ENCODE measurements at places on chromosomes 3 and 15.

GRCh38 chr15:36914466-36914865 is 185.9 kb downstream of the MEIS2 start:
- DNase-seq: no peak

GRCh38 chr3:10557781-10558373 is 52.5 kb upstream of the ATP2B2 start:
- no peak for DNase-seq

DNA sequence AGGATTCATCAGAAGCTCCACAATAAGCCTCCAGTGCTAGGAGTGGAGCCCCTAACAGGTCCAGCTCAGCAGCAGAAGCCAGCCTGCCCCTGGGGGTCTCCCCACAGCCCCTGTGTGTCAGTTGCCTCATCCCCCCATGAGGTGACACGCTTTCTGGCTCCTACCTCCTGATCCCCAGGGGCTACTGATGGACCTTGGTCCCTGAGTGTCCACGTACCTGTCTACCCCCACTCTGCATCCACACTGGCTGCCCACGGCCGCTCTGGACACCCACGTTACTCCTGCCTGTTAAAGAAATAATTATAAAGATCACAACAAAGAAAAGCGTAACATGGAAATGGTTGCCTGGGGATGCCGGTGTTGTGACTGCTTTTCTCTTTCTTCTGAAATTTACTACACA is 143.1 kb downstream of the CHSY1 start:
- no peak for DNase-seq

DNA sequence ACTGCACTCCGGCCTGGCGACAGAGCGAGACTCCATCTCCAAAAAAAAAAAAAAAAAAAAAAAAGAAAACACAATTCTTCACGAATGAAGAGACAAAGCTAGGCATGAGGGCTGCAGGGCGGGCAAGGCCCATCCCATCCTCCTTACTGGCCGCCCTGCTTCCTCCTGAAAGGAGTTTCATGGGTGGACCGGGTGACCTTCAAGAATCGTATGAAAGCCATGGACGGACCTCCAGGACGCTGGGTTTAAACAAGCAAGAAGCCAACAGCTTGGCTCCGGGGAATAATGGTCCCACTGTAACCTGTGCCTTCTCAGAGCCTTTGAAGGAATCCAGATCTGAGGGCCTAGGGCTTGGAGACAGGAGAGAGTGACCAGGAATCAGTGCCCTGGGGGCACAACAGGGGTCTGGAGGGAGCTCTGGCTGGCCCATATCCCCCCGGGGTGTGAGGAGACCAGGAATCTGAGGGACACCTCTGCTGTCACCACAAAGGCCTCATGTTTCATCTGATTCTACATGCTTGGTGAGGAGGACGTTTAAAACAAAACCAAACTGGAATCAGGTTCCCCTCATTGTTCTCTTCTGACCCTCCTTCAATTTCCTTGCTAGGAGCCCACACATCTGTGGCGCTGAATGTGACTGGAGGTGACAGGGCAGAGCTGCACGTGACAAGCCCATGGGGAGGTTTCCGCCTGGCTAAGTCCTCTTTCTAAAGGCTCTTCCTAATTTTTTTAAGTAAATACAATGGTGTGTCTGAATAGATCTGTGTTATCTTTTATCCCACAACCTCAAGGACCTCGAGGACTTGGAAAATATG is 46.1 kb downstream of the WHAMM start:
- DNase-seq: no peak

DNA sequence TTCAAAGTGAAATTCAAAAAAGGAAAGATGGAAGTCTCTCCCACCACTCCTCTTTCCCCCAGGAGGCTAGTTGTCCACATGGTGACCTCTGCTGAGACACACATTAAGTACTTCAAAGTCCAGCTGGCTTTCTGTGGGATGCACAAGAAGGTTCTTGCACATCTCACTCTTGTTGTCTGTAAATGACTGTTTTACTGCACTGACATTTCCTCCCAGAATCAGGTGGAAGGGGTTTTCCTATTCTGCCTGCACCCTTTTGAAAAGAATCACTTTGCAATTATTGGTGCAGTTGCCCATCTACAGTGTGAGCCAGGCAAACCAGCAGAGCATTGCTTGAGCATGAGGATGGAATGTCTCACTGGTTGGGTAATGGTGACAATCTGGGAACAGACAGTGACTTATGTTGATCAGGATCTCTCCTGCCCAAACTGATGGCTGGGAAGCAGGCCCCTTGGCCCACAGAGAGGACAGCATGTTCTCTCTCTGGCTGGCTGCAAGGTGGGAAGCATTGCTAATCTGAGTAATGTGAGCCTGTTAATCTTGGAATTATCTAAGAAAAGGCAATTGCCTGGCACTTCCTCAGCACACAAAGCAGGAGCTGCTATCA is 347.7 kb upstream of the SATB1 start:
- DNase-seq: no peak

- no peak for DNase-seq
Measured at GRCh38 chr3:134609821-134610431, 40.9 kb downstream of the KY start.

- DNase-seq: no peak
Measured at GRCh38 chr3:179829401-179829800, 176.6 kb downstream of the USP13 start.

DNA sequence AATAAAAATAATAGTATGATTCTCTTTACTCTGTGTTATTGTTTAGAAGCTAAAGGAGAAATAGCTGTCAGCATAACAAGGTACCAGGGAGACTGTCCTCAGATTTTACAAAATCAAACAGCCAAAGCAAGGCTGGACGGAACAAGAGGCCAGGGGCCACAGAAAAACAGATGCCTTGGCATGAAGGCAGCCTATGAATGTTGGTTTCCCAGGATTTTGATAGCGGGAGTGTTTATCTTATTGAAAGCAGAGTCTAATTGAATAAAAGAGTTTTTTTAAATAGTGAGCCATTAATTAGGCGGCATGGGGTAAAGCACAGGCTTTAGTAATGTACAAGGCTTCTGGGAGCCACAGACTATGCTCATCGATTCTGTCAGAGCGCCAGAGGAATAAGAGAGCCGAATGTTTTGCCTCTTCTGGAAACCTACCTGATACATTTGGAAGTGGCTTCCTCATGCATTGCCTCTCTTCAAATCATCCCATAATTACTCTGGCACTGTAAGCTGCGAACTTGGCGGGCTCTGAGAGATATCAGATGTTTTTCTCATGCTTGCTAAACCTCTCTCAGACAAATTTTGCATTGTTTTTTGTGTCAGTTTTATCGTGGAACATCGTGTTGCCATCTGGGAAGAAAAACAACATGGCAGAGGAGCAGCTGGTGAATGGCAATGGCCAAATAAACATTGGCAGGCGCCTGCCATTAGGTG is 30.4 kb upstream of the TMCO5A start:
- no peak for DNase-seq

DNA sequence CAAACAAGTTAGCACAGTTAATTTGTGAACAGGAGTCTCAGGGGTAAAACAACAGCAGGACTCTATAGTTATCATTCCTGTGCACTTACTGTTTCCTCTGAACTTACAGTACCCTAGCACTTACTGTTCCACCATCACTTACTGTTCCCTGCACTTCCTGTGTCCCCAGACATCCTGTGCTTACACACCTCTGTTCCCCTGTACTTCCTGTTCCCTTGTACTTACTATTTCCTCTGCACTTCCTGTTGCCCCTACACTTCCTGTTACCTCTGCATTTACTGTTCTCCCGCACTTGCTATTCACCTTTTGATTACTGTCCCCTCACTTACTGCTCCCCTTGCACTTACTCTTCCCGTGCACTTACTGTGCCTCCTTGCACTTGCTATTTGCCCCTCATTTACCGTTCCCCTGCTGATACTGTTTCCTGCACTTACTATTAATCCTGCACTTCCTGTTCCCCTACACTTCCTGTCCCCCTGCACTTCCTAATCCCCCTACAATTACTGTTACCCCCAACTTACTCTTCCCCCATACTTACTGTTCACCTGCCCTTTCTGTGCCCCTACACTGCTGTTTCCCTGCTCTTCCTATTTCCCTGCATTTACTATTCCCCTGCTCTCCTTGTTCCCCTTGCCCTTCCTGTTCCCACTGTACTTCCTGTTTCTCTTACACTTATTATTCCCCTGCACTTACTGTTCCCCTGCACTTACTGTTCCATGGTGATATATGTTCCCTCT is 30.3 kb downstream of the TPRA1 start:
- no peak for DNase-seq

- no peak for DNase-seq
Measured at GRCh38 chr15:100714749-100715342, 112.5 kb downstream of the ASB7 start.

DNA sequence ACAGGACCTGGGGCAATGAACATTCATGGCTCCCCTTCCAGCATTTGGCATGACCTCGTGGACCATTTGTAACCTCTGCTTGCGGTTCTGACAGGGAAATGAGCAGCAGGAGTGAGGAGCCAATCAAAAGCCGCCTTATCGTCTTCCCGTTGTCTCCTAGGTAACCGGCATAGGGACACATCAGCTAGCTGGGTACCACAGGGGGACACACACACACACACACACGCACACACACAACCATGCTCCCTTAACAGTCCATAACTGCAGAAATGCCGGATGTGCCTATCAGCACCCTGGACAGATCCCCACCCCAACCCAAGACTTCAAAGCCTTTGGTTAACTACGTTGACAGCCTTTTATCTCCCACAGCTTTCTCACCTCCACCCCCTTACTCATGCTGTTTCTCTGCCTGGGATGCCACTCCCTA is 53.4 kb upstream of the CCDC174 start:
- peak; percentile 19 for DNase-seq

DNA sequence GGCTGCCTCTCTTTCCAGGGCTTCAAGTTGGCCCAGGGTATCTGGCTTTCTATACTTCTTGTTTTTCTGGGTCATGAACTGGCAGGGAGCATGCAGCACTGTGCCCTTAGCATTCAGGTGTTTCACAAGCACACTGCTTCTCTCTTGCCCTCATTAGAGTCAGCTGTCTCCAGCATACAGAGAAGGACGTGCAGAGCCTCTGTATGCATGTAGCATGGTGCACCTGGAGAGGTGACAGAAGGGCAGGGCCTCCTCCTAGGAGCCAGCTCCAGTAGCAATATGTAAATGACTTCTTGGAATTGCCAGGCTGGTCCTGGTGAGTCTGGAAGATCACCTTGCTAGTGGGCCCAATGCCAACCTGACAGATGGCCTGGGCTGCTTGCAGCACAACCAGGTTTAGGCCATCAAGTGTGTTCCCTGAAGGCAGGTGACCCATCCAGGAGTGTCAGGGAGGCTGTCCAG is 44.8 kb upstream of the ATP2C1 start:
- DNase-seq: no peak

DNA sequence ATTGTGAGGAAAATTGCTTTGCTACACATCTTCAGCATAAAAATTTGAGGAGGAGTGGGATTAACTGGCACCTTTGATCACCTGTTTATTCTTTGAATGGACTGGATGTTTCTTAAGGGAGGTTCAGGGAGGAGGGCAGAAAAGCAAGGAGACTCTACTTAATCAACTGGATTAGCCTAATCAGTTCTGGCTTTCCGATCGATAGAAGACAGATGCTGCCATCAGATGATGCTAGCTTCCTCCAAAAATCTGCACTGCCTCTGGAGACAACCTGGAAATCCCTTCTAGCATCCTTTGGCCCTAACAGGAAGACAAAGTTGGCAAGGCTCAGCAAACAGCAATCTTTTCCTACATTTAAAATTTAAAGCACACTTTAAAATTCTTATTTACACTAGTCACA is 197.8 kb downstream of the EBLN2 start:
- no peak for DNase-seq

DNA sequence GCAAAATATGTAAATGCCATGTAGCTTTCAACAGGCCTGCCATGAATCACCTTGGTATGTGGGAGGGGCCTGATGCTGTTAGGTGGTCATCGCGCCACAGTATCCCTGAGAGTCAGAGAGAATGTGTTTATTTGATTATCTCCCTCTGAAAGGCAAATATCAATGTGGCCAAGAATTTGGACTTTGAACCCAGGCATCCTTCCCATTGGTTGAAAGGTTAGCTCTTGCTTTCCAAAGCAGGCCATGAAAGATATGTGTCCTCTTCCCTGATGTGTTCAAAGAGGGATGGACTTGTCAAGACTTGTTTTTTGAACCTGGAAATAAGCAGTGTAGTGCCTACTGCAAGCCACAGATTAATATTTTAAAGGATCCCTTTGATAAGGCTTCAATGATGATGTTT is 36.7 kb downstream of the SRP14 start:
- DNase-seq: no peak

DNA sequence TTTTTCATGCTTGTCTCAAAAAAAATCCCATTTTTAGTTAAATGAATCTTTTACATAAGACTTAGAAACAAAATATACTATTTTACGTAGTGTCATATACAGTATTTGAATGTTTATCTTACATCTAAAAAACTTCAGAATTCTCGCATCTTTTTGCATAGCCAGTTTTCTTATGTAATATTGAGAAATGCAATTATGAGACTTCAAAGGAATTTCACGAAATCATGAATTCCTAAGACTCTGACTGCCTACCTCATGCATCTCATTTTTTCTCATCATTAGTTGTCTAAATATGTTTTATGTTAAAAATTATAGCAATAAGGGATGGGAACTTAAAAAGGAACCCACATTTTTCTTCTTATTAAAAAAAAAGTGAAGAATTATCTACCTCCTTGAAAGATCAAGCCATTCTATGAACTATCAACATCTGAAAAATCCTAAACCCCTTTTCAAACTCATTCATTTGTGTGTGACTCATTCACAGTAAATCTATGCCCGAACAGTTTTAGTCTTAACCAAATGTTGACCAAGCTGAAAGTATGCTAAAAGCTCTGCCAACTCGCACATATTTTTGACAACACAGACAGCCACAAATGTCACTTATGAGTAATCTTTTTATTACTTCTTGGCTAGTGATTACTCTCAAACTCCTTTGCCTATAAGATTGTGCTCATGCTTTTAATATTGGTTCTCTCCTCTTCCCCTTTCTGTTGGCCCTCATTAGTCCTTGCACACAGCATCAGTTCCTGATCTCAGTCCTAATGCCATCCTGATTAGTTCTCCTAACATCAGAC is 115.9 kb downstream of the DCLK3 start:
- no peak for DNase-seq

- no peak for DNase-seq
Measured at GRCh38 chr3:16960125-16960524, 75.4 kb downstream of the PLCL2 start.

DNA sequence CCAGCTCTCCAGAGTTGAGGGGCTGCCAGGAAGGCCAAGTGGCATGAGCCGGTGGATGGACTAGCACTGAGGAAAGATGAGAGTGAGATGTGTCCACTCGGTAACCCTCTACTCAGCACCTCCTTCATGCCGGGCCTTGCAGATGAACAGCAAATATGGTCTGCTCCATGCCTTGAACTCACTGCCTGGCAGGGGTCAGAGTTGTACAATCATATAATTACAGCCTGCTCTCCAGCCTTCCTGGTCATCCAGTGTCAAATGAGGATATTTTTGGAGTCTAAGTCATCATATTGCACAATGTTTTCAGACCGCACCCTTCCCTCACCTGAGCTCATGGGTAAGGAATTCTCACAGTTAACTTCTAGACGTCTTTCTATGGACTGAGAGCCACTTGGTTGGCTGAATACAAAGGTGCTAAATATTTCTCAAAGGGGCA is 4.9 kb downstream of the MGLL start:
- no peak for DNase-seq

All from stimulated activated CD4-positive, alpha-beta T cell treated with anti-CD3 and anti-CD28 coated beads, TNF-alpha, amount 100 ng/mL, for 1 hour (primary cell).